Naive thymus-derived CD8-positive, alpha-beta T cell (primary cell): ENCODE measurements at places on chromosomes 2 and 18.

DNA sequence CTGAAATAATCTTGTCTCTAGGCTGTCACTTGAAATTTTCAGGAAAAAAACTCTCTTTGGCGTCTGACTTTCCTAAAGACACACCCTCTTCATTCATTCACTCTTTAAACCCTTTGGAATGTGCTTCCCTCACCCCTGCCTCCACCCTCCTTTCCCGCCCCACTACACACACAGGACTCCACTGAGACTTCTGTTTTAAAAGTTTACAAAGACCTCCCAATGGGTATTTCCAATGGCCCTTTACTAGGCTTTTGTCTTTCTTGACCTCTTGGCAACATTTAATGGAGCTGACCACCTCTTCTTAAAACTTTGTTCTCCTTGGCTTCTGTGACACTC lies 96.1 kb downstream of the RBMS1 start:
- no peak for DNase-seq

DNA sequence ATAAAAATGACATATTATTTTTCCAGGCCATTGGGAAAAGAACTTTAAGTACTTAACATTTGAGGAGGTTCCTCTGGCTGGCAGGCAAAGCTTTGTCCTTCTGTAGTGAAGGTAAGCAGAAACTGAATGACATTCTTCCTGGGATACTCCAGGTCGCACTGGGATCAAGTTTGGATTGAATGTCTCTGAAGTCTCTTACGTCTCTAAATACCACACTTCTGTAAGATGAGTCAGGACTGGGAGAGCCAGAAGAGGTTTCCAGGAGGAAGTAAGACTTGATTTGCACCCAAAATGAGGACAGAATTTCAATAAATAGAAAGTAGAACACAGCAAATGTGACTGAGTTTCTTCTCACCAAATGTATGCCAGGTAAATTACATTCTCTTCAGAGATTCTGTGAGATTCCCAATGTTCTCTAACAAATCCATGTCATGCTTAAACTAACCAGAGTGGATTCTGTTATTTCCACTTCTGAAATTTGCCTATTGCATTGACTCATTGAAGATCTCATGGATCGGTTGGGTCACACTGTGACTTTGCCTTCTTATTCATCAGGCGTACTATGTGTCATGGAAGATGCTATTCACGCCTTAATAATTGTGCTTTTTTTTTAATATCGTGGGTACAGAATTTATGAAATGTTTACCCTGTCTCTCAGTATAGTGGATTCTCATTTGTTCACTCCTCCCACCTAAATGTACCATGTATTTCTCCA lies 25.5 kb upstream of the VIT start:
- DNase-seq = no peak

GRCh38 chr2:120546048-120546864 lies 189.4 kb upstream of the GLI2 start:
- no peak for DNase-seq

DNA sequence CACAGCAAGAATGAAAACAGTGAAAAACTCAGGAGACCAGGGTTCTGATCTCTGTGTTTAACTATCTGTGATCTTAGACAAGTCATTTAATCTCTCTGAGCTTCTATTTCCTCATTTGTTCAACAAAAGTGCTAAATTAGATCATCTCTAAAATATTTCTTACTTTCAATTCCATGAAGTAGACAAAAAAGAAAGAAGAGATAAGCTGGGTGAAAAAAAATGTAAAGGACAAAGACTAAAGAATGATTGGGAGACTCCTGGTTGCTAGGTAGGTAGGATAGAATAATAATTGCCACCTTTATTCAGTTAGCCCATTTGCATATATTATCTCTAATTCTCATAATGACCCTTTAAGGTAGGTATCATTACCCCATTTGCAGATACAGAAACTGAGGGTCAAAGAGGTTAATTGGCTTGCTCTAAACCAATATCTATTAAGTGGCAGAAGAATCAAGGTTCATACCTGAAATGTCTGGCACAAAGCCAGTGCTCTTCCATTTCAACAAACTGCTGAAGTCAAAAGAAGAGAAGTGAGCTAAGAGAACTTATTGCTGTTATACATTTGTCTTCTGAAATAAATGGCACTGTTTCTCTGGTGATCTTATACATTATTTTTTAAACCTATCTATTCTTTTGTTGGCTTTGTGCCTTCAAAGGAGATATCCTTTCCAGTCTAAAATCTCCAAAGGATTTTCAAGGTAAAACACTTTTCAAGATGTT lies 141.7 kb downstream of the OTX1 start:
- no peak for DNase-seq

DNA sequence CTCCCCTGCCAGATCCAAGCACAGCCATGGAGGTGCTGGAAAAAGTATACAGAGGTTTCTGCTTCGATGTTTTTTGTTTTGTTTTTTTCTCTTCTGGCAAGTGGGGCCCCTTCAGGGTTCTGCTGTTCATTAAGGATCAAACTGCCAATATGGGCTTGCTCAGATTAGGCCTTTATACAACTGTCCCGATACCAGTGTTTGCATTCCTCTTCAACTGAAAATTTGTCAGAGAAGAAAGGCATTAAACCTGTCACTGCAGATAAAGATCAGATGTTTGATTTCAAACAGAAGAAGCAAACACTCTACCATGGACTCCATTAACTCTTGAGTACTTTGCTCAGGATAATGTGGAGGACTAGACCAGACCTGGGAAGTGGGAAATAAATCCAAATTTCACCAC lies 396.0 kb upstream of the SMIM21 start:
- no peak for DNase-seq

DNA sequence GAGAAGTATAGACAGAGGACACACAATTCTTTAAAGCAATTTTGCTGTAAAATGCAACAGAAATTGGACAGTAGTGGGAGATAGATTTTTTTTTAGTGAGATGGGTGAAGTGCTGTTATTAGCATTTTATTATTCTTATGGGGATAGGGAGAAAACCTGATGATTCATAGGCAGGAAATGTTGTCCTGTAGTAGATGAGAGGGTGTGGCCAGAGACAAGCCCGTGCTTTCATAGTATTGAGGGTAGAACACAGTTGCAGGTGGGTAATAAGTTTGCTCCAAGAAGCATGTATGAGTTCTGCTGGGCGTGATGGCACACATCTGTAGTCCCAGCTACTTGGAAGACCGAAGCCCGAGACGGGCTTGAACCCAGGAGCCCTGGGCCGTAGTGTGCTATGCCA lies 128.3 kb upstream of the ARHGAP28 start:
- no peak for DNase-seq

DNA sequence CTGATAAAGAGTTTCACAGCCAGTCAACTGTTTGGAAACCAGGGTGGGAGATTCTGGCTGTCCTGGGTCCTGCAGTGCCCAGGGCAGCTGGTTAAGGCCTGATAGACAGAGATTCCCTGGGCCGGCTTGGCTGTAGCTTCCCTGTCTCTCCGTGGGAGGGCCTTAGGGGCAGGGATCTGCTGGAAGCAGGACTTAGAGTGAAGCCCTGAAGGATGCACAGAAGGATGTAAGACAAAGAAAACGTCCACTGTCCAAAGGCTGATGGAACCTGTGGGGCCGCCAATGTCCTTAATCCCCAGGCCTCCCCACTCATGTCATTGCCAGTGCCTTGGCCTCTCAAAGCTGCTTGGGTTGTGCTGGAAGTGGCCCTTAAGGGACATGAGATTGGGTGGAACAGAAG lies 33.0 kb downstream of the MROH2A start:
- no peak for DNase-seq

GRCh38 chr2:183089192-183089851 lies 10.8 kb downstream of the DUSP19 start:
- DNase-seq = no peak

DNA sequence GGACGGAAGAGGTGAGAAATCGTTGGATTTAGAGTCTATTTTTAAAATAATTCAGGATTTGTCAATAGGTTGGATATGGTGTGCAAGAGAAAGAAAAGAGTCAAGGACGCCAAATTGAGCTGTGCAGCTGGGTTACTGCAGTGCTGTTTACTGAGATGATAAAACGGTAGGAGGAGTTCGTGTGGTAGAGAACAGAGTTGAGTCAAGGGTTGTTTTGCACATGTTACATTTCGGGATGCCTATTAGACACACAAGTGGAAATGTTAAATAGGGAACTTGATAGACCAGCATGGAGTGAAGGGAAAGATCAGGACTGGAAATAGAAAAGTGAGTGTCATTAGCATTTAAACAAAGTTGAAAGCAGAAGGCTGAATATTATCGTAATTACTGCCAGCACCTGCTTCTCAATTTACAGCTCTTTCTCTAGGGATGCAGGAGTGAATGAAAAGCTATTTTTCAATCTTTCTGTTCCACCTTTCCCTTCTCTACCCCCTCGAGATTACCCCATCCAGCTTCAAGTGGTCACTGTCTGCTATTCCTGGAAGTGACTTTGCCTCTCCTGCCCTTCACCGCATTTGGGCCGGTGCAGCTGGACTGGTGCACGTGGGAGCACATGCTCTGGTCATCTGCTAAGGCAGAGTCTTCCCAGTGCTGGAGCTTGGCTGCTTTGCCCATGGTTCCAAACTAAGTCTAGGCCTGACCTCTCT lies 30.3 kb downstream of the GPR75 start:
- DNase-seq = no peak

DNA sequence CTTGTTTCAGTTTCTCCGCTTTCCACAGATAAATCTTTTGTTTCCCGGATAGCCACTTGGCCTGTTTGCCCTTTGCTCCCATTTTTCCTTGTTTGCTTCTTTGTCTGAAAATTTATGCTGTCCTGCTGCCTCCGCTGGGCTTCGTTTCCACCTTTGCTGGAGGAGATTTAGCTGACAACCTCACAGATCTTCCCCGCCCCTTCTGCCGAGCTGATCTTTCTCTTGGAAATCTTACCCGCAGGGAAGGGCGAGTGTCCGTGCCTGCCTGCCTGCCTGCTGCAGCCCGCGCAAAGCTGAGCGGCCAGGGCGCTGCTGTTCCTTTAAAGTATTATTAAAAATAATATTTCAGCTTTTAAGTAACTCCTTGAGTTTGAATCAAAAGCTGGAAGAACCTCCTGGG lies 1.4 kb upstream of the XRCC5 start:
- DNase-seq = no peak

- DNase-seq = no peak
Measured at GRCh38 chr2:141439524-141439923, 691.3 kb downstream of the LRP1B start.

DNA sequence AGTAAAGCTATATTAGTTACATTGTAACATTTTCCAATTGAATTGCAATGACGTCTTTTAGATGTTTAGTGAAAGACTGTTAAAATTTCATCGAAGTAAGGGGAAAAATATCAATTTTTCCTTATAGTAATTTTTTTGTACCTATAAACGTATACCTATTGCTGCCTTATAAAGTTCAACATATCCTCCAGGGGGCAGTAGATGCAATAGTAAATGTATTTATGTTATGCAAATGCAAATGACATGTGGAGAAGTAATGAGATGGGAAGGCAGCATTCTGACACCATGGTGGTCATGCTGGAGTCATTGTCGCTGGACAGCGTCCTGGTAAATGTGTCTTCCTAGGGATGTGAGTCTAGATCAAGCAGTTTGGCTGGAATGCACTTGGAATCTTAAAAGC lies 38.7 kb downstream of the MSTN start:
- no peak for DNase-seq

DNA sequence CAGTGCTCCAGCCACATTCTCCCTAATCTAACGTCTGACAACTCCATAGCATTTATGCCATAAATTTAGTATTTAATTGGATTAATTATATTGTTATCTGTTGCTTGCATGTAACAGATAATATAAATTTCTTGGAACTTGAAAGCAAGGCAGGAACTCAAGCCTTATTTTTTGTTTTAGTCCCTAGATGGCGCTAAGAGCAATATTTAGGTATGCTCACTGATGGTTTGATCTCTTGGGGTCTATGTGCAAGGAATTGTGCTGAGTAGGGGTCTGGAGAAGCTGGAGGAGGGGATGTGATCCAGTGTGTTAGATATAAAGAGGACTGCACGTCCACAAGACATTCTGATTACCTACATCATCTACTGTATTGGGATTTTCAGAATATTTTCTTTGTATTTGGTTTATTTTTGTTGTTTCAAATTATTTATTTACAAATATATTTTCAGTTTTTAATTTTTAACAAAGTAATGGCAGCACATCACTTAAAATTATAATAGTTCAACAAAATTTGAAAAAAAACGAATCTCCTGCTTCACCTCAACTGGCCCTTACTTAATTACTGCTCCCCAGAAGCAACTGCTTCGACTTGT lies 32.8 kb downstream of the KATNAL2 start:
- no peak for DNase-seq

GRCh38 chr2:29816651-29817050 lies 104.7 kb downstream of the ALK start:
- no peak for DNase-seq

- DNase-seq = no peak
Measured at GRCh38 chr2:64666810-64667438, 13.2 kb upstream of the SERTAD2 start.

GRCh38 chr2:237509905-237510304 lies 22.9 kb downstream of the MLPH start:
- no peak for DNase-seq

- DNase-seq = no peak
Measured at GRCh38 chr18:13449651-13450050, 231.1 kb downstream of the LDLRAD4 start.

DNA sequence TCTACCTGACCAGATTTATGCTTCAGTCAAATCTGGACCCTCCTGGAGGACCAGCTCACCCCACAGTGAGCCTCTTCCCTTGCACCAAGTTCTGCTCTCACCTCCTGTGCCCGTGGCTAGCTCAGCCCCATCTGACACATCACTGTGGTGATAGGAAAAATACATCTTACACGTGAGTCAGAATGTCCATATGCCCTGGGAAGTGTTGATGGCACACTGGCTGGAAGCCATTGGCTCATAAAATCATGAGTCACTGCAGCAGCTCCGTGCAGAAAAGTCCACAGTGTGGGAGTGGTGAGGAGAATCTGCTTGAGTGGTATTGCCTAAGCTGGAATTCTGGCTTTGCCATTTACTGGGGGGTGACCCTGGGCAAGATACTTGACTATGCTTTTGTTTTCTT lies 42.6 kb upstream of the RAPGEF4 start:
- DNase-seq = no peak

GRCh38 chr2:86372641-86373502 lies 35.4 kb upstream of the REEP1 start:
- DNase-seq = no peak

DNA sequence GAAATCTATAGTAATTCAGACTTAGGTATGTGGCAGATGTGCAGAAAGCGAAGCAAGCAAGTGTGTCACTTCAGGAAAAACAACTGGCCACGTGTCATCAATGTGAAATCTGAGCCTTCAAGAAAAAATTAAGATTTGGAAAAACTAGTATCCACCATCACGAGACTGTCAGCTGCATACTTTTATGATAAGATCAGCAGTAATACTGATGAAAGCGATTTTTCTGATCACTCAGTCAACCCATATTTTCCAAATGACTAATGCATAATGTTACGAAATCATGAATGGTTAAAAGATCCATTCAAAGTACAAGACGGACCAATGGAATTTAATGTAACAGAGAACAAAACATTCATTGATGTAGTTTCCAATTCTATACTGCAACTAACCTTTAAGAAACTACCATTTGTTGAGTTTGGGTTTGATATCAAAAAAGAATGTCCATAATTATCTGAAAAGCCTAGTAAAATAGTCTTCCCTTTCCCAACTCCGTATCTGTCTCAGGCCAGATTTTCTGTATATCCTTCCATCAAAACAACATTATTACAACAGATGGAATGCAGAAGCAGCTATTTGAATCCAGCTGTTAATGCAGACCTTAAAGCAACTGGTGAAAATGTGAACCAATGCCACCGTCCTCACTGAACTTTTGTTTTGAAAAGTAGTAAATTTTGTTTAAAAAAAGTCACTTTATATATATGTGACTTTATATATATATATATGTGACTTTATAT lies 17.0 kb upstream of the BCL2 start:
- no peak for DNase-seq
